Stimulated activated naive CD4-positive, alpha-beta T cell (primary cell): ENCODE measurements at places on chromosomes 5 and 9.

DNA sequence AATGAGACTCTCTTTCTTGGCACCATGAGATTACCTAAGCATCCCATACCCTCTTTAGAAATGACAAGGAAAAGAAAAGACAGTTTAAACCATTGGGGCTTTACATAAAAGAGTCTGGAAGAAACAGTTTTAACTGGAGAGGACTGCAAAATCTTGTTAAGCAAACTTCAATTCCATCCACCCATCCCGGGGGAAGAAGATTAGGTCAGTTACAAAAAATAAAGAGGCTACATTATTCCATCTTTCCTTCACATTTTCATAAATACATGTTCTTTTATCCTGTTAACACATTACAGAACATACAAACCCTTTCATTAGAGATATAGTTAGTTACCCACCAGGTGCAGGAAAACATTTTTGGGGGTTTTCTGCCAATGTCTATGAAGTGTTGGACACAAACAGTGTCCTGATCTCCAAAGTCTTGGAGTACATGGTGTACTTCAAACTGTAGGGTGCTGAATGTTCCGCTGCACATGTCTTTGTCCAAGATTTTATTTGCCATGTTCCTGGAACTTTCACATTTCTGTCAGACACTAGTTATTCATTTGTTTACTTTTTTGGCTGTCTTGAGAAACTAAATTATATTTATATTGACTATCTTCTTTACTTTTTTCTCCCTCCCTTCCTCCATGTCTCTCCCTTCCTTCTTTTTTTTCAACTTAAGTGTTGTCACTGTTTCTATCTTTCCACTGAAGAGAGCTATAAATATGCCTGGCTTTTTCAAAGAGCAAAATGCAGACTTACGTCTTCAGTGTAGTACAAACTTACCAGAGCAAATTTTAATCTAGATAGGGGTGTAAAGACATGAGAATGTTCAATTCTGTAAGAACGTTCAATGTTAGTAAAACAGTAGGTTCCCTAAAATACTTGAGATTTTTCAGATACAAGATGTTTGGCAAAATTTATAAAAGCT lies 410.9 kb upstream of the PRR16 start:
- DNase-seq, result no peak

DNA sequence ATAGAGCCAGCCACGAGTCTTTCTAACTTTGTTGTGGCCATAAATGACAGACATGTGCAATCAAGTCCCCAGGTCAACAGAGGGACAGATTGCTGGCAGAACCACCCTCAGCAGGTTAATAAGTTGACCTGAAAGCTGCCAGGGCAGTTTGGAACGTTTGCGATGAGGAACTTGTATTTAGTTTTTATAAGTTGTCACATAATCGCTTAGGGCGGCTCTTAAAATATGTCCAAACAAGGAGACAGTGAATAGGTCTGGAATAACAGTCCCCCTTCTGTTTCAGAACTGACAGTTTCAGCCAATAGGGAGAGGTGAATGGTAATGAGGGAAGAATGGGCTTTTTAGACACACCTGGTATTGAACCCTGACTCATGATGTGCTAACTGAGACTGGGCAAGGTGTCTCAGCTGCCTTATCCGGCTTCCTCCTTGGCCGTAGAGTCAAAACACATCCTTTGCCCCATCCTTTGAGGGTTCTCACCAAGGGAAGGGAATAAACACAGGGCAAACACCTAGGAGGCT lies 33.6 kb upstream of the GABRP start:
- no peak for DNase-seq

GRCh38 chr5:138179277-138179857 lies 455 bp downstream of the KIF20A start:
- DNase-seq, result no peak

- no peak for DNase-seq
Measured at GRCh38 chr9:37974506-37975173, 70.7 kb upstream of the SLC25A51 start.
